ENCODE measurements at places on chromosomes 2 and 18. TPM values are rescaled to one million over a fixed set of nuclear protein-coding genes. Genes with fewer than 3 reads are reported as not detected.

GRCh38 chr2:98463988-98464771 lies 19.5 kb downstream of the INPP4A start:
- no peak for DNase-seq

- no peak for DNase-seq
These were observed 231.9 kb downstream of the ZRANB3 start for GRCh38 chr2:135299165-135299564.

GRCh38 chr2:36294316-36294721 lies 61.3 kb upstream of the CRIM1 start:
- no peak for DNase-seq

GRCh38 chr2:238897122-238897880 lies 49.4 kb downstream of the TWIST2 start:
- DNase-seq = no peak

DNA sequence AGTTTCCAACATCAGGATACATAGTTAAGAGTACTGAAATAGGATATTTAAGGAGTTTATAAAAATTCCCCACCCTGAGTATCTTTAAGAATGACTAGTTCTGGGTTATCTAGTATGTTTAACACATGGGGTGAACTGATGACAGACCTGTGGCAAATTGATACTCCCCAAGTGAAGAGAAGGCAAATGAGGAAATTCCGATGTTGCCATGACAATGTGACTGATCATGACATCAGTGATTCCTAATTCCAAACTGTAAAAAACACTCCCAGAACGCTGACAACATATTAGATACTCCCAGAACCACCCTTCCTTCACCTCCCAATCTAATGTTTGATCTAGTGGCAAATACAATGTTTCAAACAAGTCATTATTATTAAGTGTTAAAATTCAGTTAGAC lies 77.6 kb downstream of the RBMS1 start:
- no peak for DNase-seq

DNA sequence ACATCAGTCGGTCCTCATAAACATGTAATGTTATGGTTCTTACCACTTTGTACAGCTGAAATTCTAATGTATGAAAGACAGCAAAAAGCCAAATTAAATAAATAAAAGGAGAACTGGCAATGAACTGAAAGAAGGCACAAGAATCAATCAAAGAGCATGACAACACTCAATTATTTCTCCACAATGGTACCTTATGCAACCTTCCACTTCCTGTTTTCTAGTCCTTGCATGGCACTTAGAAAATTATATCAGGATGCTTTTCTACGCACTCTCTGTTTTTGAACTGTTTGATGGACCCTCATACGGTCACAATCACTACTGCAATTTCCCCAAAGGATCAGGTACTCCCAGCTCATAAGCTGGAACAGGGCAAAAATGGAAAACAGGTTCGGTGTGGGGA lies 81.6 kb downstream of the EPB41L3 start:
- no peak for DNase-seq

GRCh38 chr18:66495844-66496243 lies 108.0 kb downstream of the CDH19 start:
- no peak for DNase-seq

DNA sequence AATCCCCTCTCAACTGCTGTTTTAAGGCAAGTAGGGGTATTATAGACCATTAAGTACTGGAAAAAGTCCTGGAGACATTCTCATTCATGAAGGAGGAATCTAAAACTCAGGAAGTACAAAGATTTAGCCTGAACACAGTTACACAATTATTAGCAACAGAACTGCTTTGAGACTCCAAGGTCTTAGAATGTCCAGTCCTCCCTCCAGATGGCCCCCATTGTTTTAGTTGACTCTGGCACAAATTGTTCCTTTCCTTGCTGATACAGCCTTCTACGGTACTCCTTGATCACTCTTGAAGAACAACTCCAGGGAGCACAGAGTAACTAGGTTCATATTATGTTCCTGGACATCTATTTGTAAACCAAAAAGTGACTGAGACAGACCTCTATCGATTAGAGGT lies 210.1 kb upstream of the RND3 start:
- DNase-seq = no peak

DNA sequence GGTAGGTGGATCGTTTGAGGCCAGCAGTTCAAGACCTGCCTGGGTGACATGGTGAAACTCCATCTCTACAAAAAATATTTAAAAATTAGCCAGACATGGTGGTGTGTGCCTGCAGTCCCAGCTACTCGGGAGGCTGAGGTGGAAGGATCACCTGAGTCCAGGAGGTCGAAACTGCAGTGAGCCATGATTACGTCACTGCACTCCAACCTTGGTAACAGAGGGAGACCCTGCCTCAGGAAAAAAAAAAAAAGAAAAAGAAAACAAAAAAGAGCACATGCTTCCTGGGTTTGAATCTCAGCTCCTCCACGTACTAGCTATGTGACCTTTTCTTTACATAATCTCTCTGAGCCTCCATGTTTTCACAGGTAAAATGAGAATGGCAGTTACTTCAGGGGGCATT lies 107.5 kb upstream of the STPG4 start:
- no peak for DNase-seq

DNA sequence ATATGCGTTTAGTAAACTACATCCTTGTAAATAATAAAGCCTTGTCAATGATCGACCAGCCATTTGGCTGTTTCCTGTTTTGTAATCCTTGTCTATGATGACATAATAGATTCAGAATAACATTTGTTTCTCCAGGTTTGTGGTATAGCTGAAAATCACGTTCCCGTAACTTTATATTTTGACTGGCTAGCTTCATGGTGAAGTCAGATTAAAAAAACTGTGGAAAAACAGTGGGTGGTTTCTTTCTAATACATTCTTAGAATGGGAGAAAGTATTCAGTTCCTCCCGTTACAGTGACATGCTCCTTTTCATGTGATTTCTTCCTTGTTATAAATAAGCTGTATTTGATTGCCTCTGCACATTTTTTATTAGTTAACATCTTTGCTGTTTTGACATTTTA lies 366.9 kb downstream of the NYAP2 start:
- DNase-seq = no peak

- DNase-seq = no peak
These were observed 500.5 kb downstream of the TSN start for GRCh38 chr2:122255924-122256323.

DNA sequence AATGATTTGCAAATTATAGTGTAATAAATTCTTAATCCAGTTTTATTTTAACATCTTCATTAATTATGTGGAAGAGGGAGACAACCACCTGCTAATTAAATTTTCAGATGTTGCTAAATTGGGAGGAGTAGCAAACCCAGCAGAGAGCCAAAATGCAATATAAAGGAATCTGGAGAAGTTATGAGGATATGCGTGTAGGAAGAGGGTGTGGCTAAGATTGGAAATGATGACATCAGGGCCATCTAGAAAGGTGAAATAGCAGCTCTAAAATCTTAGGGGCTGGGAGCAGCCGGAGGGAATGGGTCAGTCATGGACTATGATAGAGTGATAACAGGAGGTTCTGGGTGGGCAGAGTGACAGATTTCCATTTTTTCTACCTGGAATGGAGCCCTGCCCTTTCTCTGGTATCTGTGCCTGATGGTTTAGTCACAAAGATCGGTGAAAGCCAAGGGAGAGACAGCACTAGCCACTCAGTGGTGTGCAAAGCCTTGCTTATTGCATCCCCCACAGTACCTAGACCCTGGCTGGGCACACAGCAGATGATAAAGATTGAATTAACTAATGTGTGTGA lies 379.2 kb upstream of the CELF4 start:
- DNase-seq = no peak

GRCh38 chr2:84417453-84418145 lies 41.5 kb downstream of the SUCLG1 start:
- DNase-seq = no peak

DNA sequence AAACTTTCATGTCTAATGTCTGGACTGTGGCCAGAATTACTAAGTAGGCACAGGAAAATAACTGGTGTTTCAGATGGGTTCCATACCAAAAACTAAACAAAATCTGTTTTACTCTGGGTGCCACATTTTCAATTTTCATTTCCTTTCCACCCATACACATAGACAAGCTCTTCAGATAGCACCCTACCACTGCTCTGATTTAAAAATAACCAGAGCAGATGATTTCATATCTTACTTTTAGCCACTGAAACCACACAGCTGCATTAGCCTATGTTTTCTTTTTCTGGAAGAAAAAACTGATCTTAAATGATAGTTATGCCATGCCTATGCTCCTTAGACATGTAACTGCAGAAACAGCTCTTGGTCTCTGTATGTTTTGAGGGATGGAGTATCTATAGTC lies 647.6 kb downstream of the CPS1 start:
- DNase-seq = no peak

- DNase-seq = no peak
These were observed 148.9 kb upstream of the BCL2L11 start for GRCh38 chr2:110971811-110972210.

GRCh38 chr2:96142217-96143113 lies 2.8 kb downstream of the DUSP2 start:
- peak; percentile 80 for DNase-seq

DNA sequence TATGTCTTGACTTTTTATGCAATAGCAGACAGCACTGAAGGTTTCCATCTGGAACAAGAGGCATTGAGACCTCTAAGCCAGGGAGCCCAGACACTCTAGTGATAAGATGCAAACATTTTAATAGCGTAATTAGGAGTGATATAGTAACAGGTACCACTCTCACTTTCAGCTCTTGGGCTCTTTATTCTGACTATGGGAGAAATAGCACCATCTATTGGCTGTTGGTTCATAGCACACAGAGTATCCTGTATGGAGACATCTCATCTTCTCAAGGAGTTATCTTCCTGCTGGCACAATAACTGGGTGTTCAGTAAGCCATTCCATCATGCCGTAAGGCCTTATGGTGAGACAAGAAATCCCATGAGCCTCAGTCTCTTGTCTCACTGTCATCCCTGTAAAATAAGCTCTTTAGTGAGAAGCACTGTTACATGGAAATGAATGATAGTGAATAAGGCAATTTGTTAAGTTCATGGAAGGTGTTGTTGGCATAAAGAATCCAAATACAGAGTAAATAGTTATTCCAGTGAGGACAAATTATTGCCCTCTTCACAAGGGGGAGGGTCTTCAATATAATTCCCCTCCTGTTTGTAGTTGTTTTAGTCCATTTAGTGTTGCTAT lies 48.3 kb downstream of the THUMPD2 start:
- no peak for DNase-seq

DNA sequence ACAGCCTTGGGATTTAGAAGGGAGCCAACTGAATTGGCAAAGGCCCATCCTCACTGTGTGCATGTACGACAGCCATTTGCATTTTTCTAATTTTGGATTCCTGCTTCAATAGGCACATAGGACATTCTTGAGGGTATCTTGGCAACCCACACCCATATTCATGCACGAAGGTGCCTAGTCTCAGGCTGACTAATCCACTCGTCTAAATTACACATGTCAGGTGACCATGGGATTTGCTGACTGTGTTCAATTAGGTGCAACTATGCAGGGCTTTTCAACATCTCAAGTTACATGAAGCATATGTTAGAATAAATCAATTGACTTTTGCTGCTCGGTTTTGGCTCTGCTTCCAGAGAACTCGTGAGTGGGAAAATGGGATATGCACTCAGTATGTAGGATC lies 249.7 kb downstream of the SP3 start:
- no peak for DNase-seq

GRCh38 chr2:233234264-233234663 lies 17.2 kb upstream of the ATG16L1 start:
- DNase-seq = peak; percentile 51

- no peak for DNase-seq
These were observed 32.7 kb upstream of the SPRED2 start for GRCh38 chr2:65465124-65465523.

GRCh38 chr18:13480571-13481255 lies 245.6 kb downstream of the FAM210A start:
- DNase-seq = no peak

DNA sequence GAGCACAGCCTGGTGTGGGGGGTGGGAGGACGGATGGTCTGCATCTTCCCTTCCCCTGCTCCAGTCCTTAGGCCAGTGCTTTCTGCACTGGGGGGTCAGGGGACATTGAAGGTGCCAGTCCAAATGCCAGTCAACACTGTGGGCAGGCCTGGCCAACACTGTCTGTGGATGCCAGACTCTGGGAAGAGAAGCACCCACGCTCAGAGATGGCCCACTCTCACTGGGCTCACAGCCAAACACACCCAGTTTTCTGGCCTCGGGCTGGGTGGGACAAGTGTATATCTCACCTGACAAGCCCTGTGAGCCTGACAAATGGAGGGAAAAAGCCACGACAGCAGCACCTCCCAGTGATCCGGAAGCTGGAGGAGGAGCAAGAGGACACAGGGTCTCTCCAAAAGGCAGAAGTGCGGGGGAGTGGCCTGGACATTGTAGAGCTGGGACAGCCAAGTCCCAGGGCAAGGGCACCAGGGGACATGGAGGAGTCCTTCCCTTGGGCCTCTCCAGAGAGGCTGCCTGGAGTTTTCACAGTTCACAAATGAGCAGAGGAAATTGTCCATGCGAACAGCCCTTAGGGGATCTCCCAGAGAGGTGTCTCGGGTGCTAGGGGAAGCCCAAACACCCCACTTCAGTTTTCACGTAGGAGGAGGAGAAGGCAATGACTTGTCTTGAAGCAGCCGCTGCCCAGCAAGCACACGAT lies 79.3 kb downstream of the SDC1 start:
- no peak for DNase-seq

DNA sequence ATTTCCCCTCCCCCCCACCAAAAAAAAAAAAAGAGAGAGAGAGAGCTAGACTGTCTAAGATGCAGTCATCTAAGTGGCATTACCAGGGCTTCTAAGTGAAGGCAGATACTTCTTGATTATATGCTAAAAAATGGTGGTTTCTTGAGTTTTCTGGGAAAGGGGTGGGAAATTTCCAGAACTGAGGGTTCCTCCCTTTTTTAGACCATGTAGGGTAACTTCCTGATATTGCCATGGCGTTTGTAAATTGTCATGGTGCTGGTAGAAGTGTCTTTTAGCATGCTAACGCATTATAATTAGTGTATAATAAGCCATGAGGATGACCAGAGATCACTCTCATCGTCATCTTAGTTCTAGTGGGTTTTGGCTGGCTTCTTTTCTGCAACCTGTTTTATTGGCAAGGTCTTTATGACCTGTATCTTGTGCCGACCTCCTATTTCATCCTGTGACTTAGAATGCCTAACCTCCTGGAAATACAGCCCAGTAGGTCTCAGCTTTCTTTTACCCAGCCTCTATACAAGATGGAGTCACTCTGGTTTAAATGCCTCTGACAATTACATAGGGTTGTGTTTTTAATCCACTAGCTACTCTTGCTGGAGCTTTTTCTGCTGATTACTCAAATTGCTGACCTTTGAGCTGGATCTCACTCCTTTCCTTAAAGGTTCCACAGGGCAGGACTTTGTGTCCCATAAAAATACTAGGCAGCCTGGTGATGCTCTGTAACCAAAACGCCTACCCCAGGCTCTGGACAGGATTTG lies 30.4 kb upstream of the PROKR1 start:
- no peak for DNase-seq

GRCh38 chr2:231379266-231380215 lies 16.0 kb upstream of the B3GNT7 start:
- no peak for DNase-seq

The ASAP2 gene
- 1.8 TPM for total RNA-seq

The ATOH8 gene
- total RNA-seq = not detected

The ACMSD gene
- not detected for total RNA-seq

The VAPA gene
- 182 TPM for total RNA-seq

The GALNT5 gene
- not detected for total RNA-seq

The PLEKHA3 gene
- 34.5 TPM for total RNA-seq

The ACVR1C gene
- total RNA-seq = 0.19 TPM

The SCTR gene
- not detected for total RNA-seq

The MGAT5 gene
- 58.2 TPM for total RNA-seq

The LRRC30 gene
- total RNA-seq = not detected

The OTX1 gene
- total RNA-seq = not detected

The SH2D6 gene
- total RNA-seq = not detected

The XDH gene
- total RNA-seq = not detected

Data from natural killer cell (primary cell).